ENCODE measurements at places on chromosomes 7 and 10. TPM values are rescaled to one million over a fixed set of nuclear protein-coding genes. Genes with fewer than 3 reads are reported as not detected.

The CALHM1 gene
- total RNA-seq, result not detected

The KIAA1549 gene
- 1.4 TPM for total RNA-seq

The AS3MT gene
- total RNA-seq, result 12.2 TPM

The HOGA1 gene
- 5.0 TPM for total RNA-seq

The EMX2 gene
- total RNA-seq, result 2.6 TPM

The IFIT1 gene
- 33.3 TPM for total RNA-seq
